ENCODE measurements at places on chromosomes 3 and 15.
A peak's percentile ranks its signal among the peaks of the same experiment; 100 is the strongest.

DNA sequence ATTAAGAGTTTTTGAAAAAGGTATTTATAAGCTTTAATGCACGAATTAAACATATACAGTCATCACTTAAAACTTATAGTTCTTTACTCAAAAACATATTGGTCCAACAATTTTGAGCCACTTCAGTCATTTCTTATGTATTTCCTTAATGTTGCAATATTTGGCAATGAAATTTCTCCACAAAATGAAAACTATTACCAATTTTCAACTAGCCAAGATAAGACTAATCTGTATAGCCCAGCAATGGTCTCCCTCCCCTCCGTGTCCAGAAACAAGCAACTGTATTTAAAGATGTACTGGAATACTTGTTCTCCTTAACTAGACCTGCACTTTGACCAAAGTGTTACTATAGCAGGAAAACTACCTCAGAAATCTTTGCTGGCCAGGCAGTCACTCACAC lies 9.2 kb downstream of the ARF4 start:
- DNase-seq: no peak

DNA sequence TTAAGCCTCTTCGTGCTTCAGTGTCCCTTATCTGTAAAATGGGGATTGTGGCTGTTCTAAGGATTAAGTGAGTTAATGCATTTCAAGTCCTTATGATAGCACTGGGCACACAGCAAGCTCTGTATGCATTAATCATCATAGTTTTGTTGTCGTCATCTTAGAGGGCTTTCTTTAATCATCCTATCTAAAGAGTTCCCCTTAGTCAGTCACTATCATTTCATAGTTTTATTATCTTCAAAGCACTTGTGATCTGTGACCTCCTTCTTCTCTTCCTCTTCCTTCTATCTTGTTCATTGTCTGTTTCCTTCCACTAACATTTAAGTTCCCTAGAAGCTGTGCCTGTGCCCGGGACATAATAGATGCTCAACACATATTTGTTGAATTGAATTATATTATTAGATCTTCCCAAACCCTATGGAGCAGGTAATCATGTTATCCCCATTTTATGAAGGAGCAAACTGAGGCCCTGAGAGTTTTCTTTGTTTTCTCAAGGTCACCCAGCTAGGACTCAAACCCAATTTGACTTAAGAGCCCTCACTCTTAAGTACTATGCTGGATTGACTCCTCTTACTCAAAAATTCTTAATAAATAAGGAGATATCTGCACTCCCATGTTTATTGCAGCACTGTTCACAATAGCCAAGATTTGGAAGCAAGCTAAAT lies 24.1 kb downstream of the DUOX2 start:
- DNase-seq: no peak

DNA sequence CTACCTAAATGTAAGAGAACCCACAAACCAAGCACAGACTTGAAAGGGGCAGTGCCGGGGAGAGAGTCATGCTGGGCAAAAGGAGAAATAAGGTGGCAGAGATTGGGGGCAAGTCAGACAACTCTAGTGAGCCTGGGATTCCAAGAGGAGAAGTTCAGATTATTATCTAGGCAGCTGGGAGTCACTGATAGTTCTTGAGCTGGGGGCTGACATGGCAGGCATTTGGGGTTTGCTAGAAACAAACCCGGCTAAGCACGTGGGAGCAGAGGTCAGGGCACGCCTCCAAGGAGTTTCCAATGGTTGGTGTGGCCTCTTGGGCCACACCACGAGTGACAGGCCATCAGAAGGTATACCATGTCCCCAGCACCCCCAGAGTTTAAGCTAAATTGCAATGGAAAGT lies 27.6 kb downstream of the SLC6A6 start:
- no peak for DNase-seq

- DNase-seq: no peak
Observed at GRCh38 chr3:64551697-64552096, 136.1 kb downstream of the ADAMTS9 start.

- no peak for DNase-seq
Observed at GRCh38 chr3:59632760-59633573, 583.1 kb upstream of the CFAP20DC start.

DNA sequence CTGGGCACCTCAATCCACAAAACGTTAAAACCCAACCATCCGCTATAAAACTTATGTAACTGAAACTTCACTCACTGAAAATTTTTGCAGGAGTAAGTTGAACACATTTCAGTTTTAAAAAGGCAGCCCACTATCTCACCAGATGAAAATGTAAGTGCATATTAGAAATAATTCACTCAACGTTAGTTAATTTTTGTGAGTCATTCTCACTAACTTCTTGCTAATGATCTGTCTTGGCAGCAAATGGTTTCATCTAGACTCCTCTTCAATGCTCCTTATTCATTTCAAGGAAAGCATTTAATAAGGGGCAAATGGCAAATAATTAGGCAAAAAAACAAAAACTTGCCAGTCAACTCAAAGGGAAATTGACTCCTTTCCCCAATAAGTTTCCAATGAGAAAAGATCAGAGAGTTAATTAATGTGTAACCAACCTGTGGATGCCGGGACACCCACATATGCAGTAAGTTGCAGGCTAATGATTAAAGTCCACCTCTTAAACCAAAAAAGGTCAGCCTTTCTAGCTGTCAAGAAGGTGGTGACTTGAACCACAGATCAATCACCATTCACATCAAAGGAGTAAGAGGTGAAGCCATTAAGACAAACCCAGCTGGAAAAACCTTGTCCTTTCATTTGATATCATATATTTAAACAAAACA lies 22.9 kb upstream of the PRICKLE2 start:
- DNase-seq: no peak

DNA sequence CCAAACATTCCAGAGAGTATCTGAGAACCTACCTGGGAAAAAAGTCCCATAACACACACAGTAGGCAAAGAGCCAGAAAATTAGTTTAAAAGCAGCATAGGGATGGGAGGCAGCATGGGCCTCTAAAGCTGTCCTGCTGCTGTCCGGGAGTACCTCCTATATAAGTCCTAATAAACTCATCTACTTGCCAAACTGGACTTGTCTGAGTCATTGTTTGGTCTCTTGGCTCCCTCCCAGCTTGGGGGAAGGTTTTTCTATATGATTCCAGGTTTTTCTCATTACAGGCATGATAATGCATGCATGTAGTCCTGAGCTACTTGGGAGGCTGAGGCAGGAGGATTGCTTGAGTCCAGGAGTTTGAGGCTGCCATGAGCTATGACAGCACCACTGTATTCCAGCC lies 17.5 kb upstream of the HACD2 start:
- no peak for DNase-seq

- DNase-seq: no peak
Observed at GRCh38 chr3:98259707-98260106, 4.3 kb upstream of the OR5H6 start.

DNA sequence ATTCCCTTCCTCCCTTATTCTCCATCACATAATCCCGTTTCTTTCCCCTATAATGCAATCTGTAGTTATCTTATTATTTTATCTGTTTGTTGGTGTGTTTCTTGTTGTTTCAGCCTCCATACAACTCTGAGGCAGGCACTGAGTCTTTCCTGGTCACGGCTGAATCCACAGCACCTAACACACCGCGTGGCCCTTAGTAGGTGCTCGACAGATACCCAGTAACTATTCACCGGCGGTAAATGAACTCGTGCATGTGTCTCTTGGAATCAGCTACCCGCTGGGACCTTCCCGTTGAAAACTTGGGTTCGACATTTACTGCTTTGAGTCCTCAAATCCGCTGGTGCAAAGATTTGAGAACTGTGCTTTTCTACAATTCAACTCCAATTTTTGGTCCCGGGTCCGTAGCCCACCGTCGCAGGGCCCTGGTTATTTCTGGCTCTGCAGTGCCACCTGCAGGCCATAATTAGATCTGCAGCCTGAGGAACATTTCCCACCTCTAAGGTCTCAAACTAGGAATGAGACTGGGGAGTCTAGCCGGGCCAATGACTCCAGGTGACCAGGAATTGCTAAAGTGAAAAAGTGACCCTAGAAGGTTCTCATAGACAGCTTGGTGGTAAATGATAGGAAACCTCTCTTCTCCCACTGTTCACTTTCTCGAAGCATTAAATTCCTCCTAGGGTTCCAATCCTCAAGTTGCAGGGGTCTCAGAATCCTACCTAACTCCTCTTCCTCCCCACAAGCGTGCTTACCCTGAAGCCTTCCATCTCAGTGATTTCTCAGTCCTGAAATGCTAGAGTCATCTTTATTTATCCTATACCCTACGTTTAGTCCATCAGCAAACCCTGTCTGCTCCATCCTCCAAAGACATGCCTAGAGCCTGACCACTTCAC lies 40.0 kb upstream of the TRH start:
- no peak for DNase-seq

GRCh38 chr3:130626049-130626448 lies 109.1 kb downstream of the COL6A6 start:
- DNase-seq: no peak

- DNase-seq: no peak
Observed at GRCh38 chr3:124818398-124819091, 68.6 kb downstream of the ITGB5 start.

GRCh38 chr3:128624526-128625138 lies 26.0 kb downstream of the RPN1 start:
- DNase-seq: peak; percentile 12

- peak; percentile 40 for DNase-seq
Observed at GRCh38 chr3:114452256-114452655, 158.4 kb downstream of the TIGIT start.

DNA sequence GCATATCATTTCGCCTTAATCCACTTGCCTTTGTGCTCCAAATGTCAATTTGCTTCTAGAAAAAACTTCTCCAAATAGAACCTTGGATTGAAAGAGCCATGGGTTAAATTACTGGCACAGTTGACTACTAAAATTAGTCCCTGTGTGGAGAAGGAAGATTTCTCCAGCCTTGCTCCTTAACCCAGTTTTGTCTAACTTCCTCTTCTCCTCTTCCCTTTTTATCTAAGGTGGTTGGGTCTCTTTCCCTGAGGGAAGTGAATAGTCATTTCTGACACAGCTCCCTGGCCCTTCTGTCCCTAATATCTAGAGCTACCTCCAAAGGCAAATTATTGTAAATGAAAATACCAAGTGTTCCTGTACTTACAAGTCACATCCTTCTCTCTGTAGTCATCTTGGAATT lies 527.9 kb upstream of the TBL1XR1 start:
- DNase-seq: no peak

- no peak for DNase-seq
Observed at GRCh38 chr3:155334914-155335723, 41.6 kb upstream of the STRIT1 start.

- no peak for DNase-seq
Observed at GRCh38 chr3:135982404-135982761, 16.9 kb downstream of the PPP2R3A start.

GRCh38 chr3:34078418-34078817 lies 280.0 kb downstream of the PDCD6IP start:
- no peak for DNase-seq

DNA sequence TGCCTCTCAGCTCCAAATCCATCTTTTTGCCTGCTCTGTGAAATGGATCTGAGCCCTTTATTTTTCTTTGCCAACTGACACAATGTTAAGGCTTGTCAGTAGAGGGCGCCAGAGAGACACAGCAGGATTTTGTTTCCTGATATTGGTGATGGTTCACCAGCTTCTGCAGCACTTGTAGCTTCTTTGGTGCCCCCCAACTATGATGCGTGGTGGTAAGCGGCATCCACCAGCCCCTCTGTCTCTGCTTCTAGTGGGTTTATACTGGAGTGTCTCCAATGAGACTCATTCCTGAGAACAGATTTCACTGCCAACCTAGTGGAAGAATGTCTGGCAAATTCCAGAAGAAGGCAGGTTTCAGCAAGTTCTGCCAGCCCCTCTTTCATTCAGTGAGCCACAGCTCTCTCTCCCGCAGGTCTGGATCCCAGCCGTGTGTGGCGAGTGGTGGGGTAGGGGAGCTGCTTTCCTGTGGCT lies 471.9 kb upstream of the FRG2C start:
- DNase-seq: no peak

DNA sequence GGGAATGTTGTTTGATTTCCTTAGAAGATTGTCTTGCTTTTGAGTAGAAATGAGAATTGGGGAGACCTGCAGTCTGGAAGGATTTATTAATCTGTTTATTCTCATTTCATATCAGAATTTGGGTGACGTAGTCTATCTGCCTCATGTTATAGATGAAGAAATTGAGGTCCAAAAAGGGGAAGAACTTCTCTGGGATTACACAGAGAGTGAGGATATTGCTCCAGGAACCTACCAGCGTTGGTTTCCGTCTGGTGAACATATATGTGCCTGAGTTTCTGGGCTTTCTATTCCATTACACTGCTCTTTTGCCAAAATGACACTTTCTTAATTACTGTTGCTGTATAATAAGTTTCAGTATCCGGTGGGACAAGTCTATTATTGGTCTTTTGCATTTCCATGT lies 51.8 kb downstream of the CTDSPL start:
- no peak for DNase-seq

- DNase-seq: no peak
Observed at GRCh38 chr15:58506064-58506490, 74.3 kb downstream of the LIPC start.

DNA sequence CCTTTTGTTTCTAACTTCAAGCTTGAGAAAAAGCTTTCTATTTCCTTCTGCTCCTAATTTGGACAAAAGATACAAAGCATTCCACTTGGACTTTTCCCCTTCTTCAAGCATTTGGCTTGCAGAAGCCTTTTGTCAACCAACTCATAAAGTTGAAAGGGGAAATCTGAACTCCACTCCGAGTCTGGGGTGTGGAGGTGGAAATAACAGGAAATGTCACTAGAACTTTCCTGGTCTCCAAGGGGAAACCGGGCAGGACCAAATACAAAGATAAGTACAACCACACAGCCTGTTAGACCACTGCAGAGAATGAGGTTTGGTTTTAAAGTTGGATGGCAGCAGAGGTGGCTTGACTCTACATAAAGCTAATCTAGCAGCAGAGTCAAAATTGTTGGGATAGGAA lies 4.2 kb upstream of the C3orf80 start:
- DNase-seq: no peak

GRCh38 chr15:55240125-55240760 lies 43.5 kb upstream of the RSL24D1 start:
- no peak for DNase-seq

DNA sequence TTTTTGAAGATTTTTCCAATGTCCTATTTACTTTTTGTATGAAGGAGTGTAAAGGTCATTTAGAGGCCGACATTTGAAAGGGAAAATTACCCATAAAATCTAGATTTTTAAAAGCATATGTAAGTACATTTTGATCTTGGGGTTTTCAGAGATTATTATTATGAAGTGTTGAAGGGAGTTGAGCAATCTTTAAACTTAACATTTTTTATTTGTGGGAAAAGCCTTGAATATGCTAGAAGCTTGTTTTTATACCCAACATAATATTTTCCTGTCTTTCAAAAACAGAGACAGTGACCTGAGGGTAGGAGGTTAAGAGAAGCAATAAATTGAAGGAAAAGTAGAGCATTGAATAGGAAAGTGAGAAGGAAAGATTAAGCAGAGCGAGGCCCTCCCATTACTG lies 85.7 kb downstream of the SLMAP start:
- no peak for DNase-seq

DNA sequence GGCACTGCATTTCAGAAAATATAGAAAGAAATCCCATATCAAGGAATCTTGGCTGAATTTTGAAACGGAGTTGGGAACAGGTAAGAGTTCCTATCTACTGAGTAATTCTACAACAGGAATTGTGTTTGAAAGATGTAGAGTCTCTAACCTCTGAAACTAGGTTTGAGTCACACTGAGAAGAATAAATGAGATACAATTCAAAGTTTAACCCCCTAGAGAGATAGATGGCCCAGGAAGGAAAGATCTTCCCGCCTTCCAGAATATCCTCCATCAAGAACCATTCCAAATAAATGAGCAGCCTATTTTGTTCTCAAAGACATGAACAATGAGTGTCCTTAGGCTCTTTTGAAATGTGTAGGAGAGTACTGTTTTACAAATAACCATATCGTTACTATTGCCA lies 2.9 kb upstream of the ANP32A start:
- no peak for DNase-seq
